ENCODE measurements at places on chromosomes 1 and 21.

DNA sequence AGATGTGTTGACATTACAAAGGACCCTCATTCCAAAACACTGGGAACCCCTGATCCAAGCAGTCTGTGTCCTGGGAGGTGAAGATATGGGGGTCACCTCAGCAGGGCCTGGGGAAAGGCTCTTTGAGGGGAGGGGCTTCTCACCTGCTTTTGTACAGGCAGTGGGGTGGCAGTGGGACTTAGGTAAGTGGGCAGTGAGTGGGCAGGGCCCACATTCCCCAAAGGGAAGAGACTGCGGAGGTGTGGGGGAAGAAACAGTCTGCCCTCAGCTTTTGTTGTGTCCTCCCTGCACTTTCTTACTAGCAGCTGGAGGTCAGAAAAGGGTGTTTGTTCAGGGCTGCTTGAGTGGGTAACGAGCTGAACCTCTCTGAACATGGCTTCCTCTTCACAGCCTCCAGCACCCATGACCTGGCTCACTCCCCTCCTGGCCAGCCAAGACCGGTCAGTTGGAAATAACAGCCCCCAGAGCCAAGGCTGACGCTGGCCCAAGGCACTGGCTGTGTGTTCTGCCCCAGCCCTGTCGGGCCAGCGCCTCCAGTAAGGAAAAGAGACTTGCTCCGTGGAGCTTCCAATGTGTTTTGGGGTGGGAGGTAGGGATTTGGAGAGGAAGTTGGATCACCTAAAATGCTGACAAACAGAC, 173.5 kb downstream of the PSMG1 start:
- no peaks in the 10 kb centered on the region for H3K27me3 ChIP-seq
- H3K4me1 ChIP-seq: peaks cover under 1% of the 10 kb centered on the region
- no peak overlapping the region for H3K27ac ChIP-seq
- H3K36me3 ChIP-seq: no peaks in the 10 kb centered on the region
- no peak for DNase-seq

DNA sequence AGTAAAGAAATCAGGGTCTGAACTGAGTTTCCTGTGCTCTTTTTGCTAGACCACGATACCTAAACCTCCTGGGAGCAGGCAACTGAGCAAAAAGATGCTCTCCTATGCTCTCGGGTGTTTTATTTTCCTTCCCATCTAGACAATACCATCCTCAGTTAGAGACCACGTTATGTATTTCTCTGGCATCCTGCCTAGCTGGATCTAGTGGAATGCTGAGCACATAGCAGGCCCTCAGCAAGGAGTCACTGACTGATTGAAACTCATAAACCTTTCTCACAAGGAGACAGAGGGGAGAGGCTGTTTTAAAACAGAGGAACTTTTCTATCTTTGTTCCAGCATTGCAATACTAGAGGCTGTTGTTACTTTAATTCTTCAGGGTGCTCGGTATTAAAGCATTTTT, 168.0 kb downstream of the CYYR1 start:
- no peaks in the 10 kb centered on the region for H3K4me1 ChIP-seq
- no peak for DNase-seq
- H3K4me3 ChIP-seq: no peak overlapping the region
- no peaks in the 10 kb centered on the region for H3K36me3 ChIP-seq
- H3K27me3 ChIP-seq: no peaks in the 10 kb centered on the region

DNA sequence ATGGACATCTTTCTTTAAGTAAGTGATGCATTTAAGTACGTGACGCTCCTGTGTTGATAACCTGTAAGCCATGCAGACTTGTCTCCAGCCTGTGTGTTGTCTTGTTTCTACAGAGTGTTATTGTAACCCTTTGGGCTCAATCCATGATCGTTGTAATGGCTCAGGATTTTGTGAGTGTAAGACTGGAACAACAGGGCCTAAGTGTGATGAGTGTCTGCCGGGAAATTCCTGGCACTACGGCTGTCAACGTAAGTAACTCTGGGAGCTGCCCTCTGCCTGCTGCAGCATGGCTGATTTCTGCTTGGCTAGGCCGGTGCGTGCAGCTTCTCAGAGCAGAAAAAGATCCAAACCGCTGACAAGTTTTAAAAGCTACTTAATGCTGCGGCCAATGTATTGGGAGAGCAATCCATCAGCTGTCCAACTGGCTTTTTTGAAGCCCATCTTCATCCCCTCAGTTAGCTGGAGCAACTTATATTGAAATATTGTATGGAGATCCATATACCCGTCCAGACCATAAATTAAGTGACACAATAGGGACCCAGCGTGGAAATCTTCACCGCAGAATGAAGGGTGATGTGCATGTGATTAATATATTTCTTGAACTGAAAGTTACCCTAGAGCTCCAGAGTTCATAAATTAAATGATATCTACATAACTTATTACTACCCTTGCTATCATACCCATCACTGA, 295.9 kb downstream of the NTNG1 start:
- no peaks in the 10 kb centered on the region for H3K4me1 ChIP-seq
- no peak overlapping the region for H3K4me3 ChIP-seq
- no peak overlapping the region for H3K27ac ChIP-seq
- DNase-seq: no peak
- no peaks in the 10 kb centered on the region for H3K36me3 ChIP-seq

GRCh38 chr1:56437959-56438358, 141.4 kb downstream of the PLPP3 start:
- H3K4me3 ChIP-seq: no peak overlapping the region
- no peaks in the 10 kb centered on the region for H3K4me1 ChIP-seq
- no peak for DNase-seq
- no peaks in the 10 kb centered on the region for H3K27me3 ChIP-seq
- no peaks in the 10 kb centered on the region for H3K36me3 ChIP-seq
- no peak overlapping the region for H3K27ac ChIP-seq

DNA sequence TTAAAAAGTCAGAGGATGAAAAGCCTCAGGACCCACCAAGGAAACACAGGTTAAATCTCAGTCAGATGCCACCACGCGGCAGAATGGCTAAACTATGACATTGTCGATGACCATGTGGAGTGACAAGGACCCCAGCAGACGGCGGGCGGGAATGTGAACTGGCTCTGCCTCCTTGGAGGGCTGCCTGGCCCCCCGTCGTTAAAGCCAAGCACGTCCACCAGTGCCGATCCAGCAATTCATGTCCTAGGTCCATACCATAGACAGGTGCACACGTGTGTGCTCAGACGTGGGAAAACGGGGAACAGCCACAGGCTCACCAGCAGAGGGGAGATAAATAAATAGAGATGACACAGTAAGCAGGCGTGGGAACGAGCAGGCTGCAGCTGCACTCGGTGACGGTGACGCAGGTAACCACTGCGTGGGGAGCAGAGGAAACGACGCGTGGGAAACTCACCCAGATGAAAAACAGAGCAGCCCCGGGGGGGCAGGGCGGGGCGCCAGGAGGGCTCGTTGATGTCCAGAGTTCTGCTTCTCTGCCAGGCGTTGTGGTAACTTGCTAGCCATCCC, 28.3 kb upstream of the PCBP3 start:
- no peaks in the 10 kb centered on the region for H3K36me3 ChIP-seq
- peak overlapping the region; percentile 81 for H3K27ac ChIP-seq
- H3K4me3 ChIP-seq: peak overlapping the region; percentile 63
- no peaks in the 10 kb centered on the region for H3K27me3 ChIP-seq
- DNase-seq: peak; percentile 92
- H3K4me1 ChIP-seq: peaks cover 33% of the 10 kb centered on the region

DNA sequence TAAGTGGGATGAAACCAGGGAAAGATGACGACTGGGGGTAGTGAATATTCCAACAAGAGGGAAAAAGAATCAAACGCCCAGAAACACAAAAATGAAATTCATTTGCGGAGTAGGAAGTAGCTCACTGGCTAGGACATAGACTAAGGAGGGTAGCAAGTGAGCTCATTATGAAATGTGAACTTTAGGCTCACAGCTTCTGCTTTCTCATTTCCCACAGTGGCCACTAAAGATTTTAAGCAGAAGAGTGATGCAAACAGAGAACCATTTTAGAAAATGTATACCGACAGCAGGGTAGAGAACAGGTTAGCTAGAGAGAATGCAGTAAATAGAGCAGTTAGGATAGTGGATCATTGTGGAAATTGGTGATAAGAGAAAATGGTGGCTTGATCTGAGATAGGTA, 3.5 kb downstream of the CD48 start:
- H3K27ac ChIP-seq: peak overlapping the region; percentile 96
- peaks cover 12% of the 10 kb centered on the region for H3K36me3 ChIP-seq
- no peak for DNase-seq
- no peaks in the 10 kb centered on the region for H3K27me3 ChIP-seq
